ENCODE measurements at places on chromosomes 16 and 17.

GRCh38 chr16:4152267-4152666, 36.0 kb upstream of the ADCY9 start:
- DNase-seq: no peak

DNA sequence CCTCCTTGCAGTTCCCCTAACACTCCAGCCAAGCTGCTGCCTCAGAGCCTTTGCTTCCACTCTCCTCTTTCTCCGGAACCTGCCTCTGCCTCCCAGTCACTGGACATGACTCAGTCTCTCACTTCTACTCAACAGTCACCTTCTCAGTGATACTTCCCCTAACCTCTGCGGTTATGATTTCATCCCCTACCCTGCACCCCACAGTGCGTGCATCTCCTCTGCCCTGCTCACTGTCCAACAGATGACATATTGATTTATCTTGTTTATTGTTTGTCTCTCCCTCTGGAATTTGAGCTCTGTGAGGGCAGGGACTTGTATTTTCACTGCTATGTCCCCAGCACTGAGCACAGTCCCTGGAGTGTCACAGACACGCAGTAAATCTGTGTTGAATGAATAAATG, 100.7 kb downstream of the CYLD start:
- no peak for DNase-seq

DNA sequence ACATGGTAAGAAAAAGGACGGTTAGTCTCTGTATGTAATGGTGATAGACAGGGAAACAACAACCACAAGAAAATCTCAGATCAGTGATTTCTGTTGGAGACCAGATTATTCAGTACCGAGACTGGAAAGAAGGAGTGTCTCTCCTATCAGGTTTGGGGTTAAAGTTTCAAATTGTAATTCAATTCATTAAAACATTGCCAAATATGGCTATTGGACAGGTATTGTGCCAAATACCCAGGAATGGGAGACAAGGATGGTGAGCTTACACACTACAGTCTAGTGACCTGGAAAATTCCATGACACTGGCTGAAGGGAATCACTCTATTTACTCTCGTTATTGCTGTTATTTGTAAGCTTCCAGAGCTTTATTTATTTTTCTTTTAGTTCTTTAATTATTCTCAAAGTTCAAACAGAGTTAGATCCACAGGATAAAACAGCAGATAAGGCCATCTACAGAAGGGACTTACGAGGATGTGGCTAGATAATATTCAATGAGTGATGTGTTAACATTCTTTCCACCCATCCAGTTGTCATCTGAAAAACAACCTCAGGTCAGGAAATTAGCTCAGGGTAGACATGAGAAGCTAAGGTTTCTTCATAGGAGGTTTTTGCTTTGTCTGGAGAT, 25.1 kb upstream of the MMD start:
- no peak for DNase-seq

- no peak for DNase-seq
Observed at GRCh38 chr17:42855048-42855596, 4.1 kb downstream of the AOC3 start.

GRCh38 chr17:75535119-75535537, 9.6 kb downstream of the LLGL2 start:
- no peak for DNase-seq
